Cortex of kidney (tissue), 1 donor: ENCODE measurements at places on chromosomes 4 and X.

GRCh38 chr4:36046026-36046425 lies 198.3 kb downstream of the ARAP2 start:
- no peak for DNase-seq

DNA sequence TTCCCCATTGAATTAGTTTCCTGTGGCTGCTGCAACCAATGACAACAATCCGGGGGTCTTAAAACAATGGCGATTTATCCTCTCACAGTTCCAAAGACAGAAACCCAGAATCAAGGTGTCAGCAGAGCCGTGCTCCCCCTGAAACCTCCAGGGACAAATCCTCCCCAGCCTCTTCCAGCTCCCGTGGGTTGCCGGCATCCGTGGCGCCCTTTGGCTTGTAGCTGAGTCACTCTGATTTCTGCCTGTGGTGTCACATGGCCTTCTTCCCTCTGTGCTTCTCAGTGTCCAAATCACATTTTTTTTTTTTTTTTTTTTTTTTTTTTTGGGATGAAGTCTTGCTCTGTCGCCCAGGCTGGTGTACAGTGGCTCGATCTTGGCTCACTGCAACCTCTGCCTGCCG lies 64.5 kb upstream of the STX18 start:
- DNase-seq, result no peak

DNA sequence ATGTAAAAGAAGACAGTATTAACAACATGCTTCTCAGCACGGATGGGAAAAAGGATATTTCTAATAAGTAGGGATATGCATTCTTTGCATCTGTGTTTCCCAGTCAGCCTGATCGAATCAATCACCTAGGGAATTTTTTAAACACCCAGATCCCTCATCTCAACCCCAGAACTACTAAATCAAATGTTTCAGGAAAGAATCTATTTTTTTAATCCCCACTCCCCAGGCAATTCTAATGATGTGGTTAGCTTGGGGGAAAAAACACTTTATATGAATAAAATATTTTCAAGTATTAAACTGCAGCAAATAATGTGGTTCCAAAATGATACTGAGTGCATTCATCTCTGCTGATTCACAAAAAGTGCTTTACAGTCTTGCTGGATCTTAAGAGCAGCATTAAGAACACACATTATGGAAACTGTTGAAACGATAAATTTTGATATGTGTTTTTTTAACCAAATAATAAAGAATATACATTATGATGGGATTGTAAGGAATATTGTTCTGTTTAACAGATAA lies 68.7 kb upstream of the GUCY1A1 start:
- no peak for DNase-seq

DNA sequence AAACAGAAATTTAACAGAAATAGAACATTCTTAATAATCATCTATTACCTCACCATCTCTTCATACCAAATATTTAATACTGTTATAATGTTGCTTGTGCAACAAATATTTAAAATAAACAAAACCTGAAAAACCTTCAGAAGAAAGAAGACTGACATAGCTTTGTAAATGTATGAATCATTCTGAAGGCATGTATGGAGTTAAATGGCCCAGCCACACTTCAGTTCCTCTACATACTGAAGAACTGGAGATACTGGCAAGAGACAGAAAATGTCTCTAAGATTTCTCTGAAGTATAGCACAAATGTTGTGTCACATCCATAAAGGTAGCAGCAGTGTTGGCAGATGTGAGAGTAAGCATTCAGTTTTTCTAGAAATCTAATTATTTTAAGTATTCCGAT lies 275.3 kb upstream of the FGF13 start:
- no peak for DNase-seq

- DNase-seq, result no peak
These were observed 64.4 kb downstream of the SHROOM3 start for GRCh38 chr4:76499461-76499860.

- DNase-seq, result no peak
These were observed 565.4 kb downstream of the GRXCR1 start for GRCh38 chr4:43457866-43458265.

DNA sequence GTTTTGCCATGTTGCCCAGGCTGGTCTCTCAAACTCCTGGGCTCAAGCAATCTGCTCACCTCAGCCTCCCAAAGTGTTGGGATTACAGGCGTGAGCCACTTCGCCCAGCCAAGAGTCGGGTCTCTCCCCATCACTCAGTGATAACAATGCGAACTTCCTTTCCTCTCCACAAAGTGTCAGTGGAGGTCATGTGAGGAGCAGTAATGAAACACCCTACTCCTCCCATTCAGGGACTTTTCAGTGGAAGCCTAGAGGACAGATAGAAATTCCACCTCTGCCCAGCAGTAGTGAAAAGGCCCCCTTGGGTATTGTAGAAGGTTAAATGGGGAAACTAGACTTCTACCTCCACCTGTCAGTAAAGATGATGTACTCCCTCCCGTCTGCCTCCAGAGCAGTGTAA lies 141.9 kb upstream of the STK26 start:
- no peak for DNase-seq

DNA sequence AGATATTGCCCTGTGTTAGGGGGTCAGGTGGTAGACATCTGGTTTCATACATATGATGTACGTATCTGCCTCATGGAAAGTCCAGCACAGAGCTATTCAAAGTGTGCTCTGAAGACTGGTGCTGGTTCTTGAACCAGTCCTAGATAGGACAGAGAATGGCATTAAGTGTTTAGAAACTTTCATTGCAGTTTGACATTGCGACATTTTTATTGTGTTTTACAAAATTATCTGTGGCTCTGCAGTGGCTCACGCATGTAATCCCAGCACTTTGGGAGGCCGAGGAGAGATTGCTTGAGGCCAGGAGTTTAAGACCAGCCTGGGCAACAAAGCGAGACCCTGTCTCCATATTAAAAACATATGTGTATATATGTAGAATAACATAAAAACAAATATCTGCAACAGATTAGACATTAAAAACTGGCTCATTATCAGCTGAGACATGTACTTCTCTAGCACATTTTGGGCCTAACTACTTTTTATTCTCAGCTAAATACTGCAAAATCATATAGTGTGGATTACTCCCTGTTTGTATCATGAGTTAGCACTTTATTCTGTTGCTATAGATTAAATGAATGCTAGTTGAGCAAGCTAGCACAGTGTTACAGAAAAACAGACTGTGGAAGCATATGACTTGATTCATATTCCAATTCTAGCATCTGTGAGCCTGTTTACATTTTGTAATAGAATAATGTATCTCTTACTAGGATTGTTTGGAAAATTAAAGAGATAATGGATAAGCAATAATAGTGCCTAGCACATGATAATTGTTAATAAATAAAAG lies 57.1 kb downstream of the USP9X start:
- no peak for DNase-seq

DNA sequence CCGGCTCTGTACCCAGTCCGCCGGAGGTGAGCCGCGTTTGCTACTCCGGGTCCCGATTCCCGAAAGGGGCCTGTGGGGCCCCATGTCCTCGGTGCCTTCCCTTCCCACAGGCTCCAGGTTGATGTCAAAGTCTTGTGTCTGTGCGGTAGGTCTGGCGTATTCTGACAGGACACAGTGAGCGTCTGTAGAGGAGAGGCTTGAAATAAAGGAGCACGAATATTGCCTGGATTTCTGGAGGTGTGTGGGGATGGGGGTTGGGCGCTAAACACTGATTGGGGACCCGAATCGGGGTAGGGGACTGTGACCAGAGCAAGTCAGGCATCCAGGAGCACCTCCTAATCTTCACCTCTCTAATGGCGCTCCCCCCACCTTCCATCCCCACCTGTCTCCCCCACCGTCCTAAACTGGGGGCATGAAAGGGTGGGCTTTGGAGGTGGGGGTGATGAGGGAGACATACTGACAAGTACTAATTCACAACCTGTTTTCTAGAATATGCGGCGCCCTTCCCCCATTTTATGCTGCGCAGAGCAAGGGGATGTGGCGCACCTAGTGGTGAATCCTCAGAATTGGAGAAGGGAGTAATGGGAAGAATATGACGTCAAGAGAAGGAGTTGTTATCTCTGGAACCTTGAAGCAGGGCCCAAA lies 855 bp downstream of the GPRASP2 start:
- DNase-seq, result no peak

DNA sequence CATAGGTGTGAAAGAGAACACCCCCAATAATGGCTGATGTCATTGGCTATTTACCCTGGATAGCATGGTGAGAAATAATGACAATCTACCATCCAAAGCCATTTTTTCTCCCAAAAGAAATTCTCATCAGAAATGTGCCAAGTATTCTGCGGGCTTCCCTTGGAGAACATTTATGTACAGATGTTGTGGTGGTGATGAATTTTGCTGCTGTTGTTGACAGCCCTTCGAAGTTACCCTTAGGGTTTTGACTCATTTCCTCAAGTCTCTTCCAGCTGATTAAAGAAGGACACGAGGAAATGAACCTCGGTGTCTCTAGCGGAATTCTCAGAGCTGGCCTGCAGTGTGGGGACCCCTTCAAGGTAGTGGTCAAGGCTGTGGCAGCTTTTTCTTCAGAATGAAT lies 3.4 kb downstream of the KIT start:
- DNase-seq, result no peak

DNA sequence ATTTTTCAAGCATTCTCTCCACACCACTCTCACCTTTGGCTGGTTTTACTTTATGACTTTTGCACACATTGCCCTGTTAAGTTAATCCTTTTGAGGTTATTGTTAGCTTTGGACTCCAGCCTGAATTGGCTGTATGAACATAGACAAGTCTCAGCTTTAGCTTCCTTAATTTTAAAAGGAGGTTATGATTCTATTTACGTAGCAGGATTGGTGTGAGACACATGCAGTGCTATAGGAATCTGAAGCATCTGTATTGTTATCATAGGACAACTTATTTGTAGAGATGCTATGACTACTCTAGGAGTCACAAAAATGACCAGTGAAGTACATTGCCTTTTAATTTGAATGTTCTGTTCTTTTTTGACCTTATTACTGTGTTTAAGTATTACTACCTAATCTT lies 15.7 kb downstream of the PGAM4 start:
- DNase-seq, result no peak

- DNase-seq, result no peak
These were observed 97.8 kb downstream of the TMEM47 start for GRCh38 chrX:34559325-34559724.

DNA sequence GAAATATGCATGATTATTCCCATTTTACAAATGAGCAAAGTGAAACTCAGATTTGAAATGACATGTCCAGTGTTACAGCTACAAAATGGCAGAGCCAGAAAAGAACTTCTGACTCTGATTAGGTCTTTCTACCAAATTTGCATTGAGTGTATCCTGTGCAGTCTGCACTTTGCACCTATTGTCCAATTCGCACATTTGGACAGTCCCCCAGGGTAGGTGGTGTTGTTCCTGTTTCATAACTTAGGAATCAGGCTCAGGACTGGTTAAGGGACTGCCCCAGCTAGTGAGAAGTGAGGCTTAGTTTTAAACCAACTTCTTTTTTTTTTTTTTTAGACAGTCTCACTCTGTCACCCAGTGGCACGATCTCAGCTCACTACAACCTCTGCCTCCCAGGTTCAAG lies 137.9 kb upstream of the NALF2 start:
- no peak for DNase-seq

DNA sequence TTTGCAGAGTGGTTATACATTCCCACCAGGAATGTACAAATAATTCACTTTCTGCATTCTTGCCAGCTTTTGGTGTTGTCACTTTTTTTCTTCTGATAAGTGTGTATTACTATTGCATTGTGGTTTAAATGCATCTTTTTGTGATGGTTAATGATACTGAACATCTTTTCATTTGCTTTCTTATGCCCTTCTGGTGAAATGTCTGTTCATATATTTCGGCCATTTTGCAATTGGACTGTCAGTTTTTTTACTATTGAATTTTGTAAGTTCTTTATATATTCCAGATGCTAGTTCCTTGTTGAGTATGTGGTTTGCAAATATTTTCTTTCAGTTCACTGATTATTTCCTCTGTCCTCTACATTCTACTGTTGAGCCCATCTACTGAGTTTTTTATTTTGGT lies 19.4 kb upstream of the BMP2K start:
- no peak for DNase-seq

- no peak for DNase-seq
These were observed 129.7 kb upstream of the ZFP42 start for GRCh38 chr4:187865914-187866313.

GRCh38 chrX:132612821-132613564 lies 124.2 kb upstream of the MBNL3 start:
- no peak for DNase-seq

GRCh38 chrX:138711399-138712347 lies at the start of gene FGF13:
Gene FGF13, minus strand, starts transcription at chrX:138711717. Its CDS starts 714 bp downstream, at chrX:138711003.
- no peak for DNase-seq

GRCh38 chr4:144709793-144710525 lies 64.0 kb downstream of the HHIP start:
- no peak for DNase-seq

DNA sequence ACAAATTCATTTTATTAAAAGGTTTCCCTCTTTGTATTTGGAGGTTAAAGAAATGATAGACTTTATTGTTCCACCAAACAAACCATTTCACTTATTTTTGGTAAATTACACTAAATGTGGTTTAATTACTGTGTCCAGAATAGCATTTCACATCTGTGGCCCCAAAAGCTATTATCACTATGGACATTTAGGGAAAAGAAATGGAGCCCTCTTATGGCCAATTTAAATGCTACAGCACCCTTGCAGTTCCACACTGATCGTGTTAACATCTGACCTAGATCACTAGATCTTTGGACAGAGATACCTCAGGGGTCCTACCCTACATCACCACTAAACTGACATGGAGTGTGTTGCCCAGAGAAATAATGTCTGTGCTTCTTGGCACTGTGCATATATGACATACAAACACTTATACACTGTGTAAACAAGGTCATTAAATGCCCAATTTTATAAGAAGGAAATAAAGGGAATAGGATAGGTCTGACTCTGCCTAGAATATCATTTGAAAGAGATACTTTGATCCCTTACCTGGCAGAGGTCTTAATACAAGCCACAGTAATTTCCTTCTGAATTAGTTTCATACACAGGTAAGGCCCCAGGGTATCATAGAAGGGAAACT lies 163.9 kb downstream of the KDR start:
- no peak for DNase-seq

- no peak for DNase-seq
These were observed 71.6 kb downstream of the DCTD start for GRCh38 chr4:182845618-182846017.

- no peak for DNase-seq
These were observed 27.1 kb downstream of the RAPGEF2 start for GRCh38 chr4:159129814-159130550.
